ENCODE measurements at places on chromosomes 11 and 22.

DNA sequence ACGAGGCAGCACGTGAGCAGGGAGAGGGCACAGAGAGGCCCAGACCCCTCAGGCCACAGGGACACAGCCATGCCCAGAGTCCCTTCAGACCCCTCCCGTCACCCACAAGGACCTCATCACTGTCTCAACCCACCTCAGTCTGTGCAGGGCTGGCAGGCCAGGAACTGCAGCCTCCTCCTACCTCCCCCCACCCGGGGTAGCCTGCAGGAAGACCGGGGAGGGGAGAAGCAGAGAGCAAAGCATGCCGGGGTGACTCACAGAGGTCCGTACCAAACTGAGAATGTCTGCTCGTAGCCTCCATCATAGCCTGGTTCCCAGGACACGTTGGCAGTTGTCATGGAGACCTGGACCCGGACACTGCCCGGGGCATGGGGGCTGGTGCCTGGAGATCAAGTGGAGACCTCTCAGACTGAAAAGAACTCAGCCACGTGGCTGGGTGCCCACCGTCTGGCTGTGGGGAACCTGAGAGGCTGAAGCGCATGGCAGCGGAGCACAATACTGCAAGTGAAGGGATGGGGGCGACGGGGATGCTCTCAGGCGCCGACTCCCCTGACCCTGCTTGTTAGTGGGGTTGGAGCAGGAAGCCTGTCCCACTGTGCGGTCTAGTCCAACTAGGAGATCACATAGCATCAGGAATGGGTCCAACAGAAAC lies 27.2 kb downstream of the IGSF9B start:
- DNase-seq, result no peak

- DNase-seq, result no peak
Measured at GRCh38 chr11:1936072-1936780, 10.9 kb upstream of the MRPL23 start.

DNA sequence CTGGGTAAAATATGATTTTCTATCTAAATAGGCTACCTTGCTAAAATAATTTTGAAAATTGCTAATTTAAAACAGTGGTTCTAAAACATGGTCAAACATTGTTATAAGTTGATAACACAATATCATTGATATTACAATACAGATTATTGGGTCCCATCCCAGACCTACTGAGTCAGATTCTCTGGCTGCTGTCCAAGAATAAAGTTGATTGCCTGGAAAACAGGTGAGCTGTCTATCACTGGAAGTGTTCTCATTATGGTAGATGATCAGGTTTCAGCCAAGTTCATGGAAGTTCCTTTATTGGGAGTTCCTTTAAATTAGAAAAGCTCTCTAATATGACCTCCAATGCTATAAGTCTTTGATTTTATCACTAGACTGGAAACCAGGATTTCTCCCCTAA lies 52.3 kb downstream of the SC5D start:
- no peak for DNase-seq

- no peak for DNase-seq
Measured at GRCh38 chr22:26715392-26715936, 58.1 kb downstream of the MIAT start.

GRCh38 chr11:112167145-112167544 lies at the start of gene TEX12:
Gene TEX12 (plus strand): TSS chr11:112167372. CDS start chr11:112169269, 1,897 bp downstream.
- DNase-seq, result no peak

DNA sequence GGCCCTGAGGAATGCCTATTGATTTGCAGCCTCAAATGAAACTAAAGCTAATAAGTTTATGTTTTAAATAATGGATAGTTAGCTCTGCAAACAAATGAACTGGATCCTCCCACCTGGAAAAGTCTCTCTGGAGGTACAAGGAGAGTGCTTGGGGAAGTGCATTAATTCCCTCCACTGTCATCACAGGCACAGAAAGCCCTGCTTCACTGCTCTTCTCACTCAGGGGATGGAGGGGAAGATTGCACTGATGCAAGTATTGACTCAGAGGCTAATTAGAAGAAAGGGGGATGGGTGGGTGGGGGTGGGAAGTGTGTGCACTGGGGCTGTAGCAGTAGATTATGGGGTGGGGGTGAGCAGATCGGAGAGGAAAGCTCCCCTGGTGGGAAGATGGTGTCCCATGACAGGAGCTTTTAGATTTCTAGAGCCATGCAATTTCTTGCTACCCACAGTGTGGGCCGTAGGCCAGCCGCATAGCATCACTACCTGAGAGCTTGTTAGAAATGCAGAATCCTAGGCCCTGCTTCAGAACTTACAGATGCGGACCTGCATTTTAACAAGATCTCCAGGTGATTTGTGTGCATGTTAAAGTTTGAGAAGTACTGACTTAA lies 163.9 kb downstream of the HIPK3 start:
- no peak for DNase-seq

- DNase-seq, result no peak
Measured at GRCh38 chr11:2305140-2305778, 3.4 kb downstream of the TSPAN32 start.

DNA sequence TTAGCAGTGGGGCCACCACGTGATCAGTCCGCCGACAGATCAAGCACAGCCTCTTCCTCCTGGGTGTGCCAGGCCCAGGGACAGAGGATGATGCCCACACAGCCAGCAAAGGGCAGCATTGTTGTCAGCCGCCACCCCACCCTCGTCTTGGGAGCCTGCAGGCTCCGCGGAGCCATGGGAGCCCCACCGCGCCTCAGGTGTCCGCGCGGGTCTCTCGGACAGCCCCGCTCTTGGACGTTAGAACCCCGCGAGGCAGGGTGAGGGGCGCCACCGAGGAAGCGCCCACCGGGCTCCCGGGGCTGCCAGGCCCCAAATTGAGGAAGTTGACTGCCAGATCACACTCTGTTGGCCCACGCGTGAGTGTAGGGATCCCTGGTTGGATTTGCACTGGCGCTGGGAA lies 83.9 kb upstream of the MS4A8 start:
- no peak for DNase-seq

DNA sequence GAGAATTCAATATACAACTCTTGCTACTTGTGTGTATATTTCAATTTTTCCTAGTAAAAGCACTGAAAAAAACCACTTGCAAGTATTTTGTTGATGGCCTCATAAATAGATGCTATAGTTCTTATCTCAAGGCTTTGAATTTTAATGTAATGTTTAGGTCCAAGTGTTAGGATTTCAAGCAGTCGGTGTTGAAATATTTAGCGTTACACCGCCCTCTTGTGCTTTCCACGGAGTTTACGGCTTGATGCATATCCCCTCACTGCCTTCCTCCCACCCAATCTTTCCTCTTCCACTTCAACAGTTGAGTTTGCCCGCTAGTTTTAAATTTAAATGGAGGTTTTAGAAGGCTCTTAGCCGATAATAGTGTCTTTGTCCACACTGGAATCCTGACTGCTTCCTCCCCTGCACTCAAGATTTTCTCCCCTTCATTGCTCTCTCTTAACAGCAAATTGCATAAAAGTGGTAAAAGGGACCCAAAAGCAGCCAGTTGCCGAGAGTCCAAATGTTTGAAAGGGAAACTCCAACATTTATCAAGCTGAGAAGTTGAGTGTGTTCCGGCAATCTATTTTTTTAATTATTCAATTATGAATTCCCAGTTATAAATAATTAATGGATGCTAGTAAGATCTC lies 25.9 kb upstream of the HTATIP2 start:
- peak; percentile 25 for DNase-seq

- no peak for DNase-seq
Measured at GRCh38 chr22:45082795-45083194, 73.0 kb upstream of the PHF21B start.

GRCh38 chr11:95335989-95336388 lies 105.0 kb upstream of the SESN3 start:
- no peak for DNase-seq

GRCh38 chr22:49307870-49308269 lies 519.8 kb downstream of the BRD1 start:
- DNase-seq, result no peak

DNA sequence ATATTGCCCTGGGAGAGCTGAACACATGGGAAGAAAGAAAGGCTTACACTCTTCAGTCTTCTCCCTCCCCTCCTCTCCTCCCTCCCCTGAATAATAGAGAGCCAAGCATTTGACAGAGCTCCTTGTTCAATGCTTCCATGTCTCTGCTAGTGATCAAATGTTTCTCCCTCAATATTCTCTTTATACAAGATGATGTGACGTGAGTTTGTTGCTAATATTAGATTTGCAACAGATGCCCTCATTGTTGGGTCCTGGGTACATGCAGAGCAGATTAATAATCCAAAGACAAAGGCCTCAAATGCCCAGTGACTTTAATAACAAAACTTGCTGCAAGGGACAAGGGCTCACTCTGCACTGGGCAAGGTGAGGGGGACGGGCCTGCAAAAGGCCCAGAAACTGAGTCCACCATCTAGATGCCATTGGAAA lies 7.1 kb upstream of the ENDOD1 start:
- DNase-seq, result no peak

GRCh38 chr22:49156662-49157285 lies 670.9 kb downstream of the BRD1 start:
- DNase-seq, result no peak

DNA sequence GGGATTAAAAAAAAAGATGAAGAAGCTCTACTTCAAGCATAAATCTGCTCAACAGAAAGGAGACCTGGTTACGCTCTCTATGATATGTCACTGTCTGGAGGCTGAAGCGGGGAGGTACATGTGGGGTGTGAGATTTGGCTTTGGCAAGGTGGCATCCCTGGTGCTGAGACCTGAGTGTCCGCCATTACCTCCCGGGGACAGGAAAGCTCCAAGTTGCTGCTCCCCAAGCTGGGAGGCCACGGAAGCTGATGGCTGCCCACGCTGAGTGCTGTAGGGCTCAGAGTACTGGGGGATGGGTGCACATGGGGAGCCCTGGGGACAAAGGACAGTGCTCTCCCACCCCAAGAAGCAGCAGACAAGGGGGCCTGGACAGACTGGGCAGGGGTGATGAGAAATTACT lies 167.9 kb downstream of the DSCAML1 start:
- DNase-seq, result no peak

DNA sequence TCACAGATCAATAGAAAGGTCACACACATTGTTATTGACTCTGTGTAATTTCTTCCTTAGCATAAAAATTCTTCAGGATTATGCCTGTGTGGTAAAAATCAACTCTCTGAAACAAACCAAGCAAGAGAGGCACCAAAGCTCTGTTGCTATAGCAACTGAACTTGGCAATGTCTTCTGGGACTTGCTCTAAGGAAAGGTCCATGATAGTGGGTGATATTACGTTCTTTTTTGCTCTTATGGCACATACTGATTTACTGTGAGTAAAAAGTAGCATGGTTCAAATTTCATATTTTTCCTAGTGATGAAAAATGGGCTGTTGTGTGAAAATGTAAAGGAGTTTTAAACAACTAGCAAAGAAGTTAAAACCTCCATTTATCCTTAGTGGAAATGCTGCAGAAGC lies 66.4 kb downstream of the SVIP start:
- no peak for DNase-seq

DNA sequence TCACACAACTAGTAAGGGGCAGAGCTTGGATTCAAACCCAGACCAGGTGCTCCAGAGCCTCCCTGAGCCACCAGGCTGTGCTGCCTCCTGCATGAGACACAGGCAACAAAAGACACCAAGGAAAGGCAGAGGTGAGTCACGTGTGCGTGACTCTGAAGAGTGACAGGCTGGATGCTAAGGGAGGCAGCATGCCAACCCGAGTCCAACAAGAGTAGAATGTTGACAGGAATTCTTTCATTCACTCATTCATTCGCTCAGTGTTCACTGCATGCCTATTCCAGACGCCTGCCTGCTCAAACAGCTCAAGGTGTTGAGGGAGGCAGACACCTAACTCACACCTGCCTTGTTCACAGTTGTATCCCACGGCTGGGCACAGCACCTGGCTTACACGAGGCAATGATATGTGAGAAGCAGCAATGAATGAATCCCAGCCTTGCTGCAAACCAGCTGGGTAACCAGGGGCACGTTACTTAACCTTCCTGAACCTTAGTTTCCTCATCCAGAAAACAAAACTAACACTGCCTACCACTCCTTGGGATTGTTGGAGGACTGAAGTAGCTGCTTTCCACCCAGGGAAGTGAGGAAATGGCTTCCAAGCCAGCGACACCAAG lies 73.8 kb upstream of the ARFGAP3 start:
- no peak for DNase-seq

DNA sequence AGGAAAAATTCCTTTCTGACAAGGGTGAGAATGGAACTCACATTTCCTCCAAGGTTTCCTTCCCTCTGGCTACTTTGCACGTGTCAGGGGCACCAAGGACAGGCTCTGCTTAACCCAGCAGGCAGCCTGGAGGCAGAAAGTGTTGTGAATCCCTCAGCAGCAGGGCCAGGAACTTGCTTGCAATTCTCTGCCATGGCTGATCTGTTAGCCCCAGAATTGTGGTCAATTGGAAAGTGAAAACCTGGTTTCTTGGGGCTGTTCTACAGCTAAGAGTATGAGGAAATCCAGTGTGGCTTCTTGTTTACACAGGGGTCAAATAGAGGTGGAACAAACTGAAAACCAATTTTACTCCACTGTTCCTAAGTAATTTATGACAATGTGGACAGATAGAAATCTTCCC lies 38.3 kb upstream of the CEP295 start:
- DNase-seq, result no peak

- no peak for DNase-seq
Measured at GRCh38 chr11:128830290-128831173, 36.6 kb downstream of the KCNJ1 start.

GRCh38 chr11:31259797-31260196 lies 109.7 kb downstream of the DCDC1 start:
- no peak for DNase-seq

DNA sequence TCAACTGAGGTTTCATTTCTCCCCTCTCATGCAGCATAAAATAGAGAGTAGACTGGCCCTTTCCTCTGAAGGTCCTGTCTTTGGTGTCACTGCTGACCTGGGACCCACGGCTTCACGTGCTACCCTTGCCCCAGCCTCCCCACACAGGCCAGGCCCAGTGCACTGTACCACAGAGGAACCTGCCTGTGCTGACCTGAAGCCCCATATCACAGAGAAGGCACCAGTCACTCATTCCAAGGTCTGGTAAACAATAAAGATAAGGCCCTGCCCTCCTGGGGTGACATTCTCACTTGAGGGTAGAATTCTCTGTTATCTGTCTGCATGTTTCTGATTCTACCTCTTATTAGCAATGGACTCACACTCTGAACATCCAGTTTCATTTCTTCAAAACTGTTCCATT lies 51.3 kb downstream of the RPL27A start:
- DNase-seq, result no peak

GRCh38 chr11:17739945-17740338 lies 5.4 kb downstream of the KCNC1 start:
- no peak for DNase-seq

DNA sequence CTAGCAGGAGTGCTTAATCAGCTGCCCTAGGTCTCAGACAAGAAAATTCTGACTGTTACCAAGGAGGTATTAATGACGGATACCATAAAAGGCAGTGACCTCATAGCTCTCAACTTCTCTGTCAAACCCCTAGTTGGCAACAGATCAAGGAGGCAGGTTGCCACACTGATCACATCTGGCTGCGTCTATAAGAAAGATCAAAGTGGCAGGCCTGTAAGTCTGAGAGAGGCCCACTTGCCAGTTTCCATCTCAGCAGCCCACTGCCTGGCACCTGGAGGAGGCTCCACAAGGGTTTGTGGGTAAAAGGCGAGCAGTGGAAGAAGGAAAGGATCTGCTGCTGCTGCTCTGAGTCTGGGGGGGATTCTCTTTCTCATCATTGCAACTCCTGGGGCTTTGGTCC lies 239.6 kb upstream of the MPPED2 start:
- DNase-seq, result no peak

- no peak for DNase-seq
Measured at GRCh38 chr11:112812729-112813128, 148.5 kb upstream of the NCAM1 start.

GRCh38 chr11:21774212-21774611 lies 418.7 kb upstream of the ANO5 start:
- DNase-seq, result no peak

- no peak for DNase-seq
Measured at GRCh38 chr11:1479006-1479677, 7.4 kb downstream of the MOB2 start.

Measured in SW 1271 (cell line).